Activated T-cell treated with anti-CD3 and anti-CD28 coated beads for 4 hours (primary cell): ENCODE measurements at places on chromosomes 3 and 15.

- no peak for DNase-seq
Measured at GRCh38 chr3:126371096-126371705, 14.0 kb upstream of the KLF15 start.

GRCh38 chr3:100185847-100186246 lies 71.5 kb upstream of the FILIP1L start:
- DNase-seq, result no peak

- DNase-seq, result no peak
Measured at GRCh38 chr3:31919528-31919927, 61.5 kb downstream of the OSBPL10 start.

GRCh38 chr3:106251160-106251892 lies 382.5 kb upstream of the CBLB start:
- no peak for DNase-seq

GRCh38 chr15:66939451-66940023 lies 125.9 kb upstream of the SMAD3 start:
- DNase-seq, result no peak

DNA sequence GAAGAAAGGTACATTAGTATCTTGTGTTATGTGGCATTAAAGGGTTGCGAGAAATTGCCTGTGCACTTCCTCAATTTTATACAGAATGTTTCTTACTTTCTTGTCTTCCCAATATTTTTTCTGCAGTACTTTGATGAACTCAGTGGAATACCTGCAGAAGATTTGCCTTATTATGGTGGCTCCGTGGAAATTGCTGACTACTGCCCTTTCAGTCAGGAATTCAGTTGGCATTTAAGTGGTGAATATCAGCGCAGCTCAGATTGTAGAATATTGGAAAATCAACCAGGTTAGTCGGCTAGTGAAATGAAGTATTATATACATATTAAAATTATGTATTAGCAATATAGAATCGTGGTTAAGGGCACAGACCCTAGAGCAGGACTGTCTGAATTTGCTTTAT lies 61.3 kb downstream of the LMLN start:
- no peak for DNase-seq

GRCh38 chr15:73265536-73266153 lies 103.1 kb downstream of the HCN4 start:
- DNase-seq, result peak; percentile 30

GRCh38 chr3:40200692-40201316 lies 108.7 kb upstream of the EIF1B start:
- no peak for DNase-seq

DNA sequence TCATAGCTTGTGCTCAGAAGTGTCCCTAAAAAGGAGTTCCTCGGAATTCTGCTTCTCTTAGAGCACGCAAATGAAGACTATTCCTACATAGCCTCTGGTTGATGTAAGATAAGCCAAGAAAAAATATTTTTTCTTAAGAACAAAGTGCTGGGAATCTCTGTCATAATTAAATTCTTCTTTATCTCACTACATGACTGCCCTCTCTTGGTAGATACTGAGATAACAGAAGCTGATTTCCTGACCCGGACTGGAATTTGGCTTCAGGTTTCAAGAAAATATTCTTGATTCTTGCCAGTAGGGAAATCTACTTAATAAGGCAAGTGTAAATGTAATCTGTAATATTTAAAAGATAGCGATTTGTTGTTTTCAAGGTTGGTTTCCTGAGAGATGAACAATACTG lies 31.3 kb upstream of the SETMAR start:
- no peak for DNase-seq

DNA sequence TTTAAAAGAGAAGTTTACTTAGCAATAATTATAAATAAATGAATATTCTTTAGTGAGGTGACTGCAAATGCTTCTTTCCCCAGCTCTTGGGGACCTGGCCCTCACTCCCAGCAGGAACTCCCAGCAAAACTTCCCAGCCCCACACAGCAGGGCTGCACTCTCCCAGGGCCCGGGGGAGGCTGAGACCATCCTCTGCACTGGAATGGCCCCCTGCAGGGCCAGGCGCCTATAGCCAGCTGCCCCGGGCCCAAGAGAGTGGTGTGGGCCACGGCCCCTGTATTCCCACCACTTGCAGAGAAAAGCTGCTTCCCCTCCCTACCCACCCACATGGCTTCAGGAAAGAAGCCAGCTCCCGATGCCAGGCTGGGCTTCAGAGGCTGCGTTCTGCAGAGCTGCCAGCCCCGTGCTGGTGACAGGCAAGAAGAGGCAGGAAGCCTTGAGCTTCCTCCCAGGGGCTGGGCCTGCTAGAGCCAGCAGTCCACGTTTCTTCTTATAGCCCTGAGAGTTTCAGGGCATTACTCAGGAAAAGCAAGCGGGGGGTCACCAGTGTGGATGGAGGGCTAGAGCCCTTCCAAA lies 20.0 kb downstream of the IDH2 start:
- no peak for DNase-seq

GRCh38 chr15:72358650-72359171 lies 17.1 kb downstream of the HEXA start:
- DNase-seq, result no peak

GRCh38 chr3:41222012-41222411 lies 22.7 kb downstream of the CTNNB1 start:
- no peak for DNase-seq
